ENCODE measurements at places on chromosomes 1 and 21. TPM values are rescaled to one million over a fixed set of nuclear protein-coding genes. Genes with fewer than 3 reads are reported as not detected.

GRCh38 chr1:63724375-63724899 lies 49.4 kb upstream of the ROR1 start:
- no peak for DNase-seq

The RBP7 gene
- total RNA-seq: not detected

The APCS gene
- not detected for total RNA-seq

- no peak for DNase-seq
Measured at GRCh38 chr1:98914547-98914946, 90.1 kb downstream of the PLPPR5 start.

The GNAI3 gene
- total RNA-seq: 10.5 TPM

DNA sequence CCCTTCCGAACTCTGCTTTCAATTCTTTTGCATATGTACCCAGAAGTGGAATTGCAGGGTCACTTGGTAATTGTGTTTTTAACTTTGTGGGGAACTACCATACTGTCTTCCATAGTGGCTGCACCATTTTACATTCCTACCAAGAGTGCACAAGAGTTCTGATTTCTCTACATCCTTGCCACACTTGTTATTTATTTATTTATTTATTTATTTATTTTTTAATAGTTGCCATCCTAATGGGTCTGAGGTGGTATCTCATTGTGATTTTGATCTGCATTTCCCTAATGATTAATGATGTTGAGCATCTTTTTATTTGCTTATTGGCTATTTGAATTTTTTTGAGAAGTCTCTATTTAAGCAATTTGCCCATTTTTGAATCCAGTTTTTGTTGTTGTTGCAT lies 422.4 kb downstream of the PTPRU start:
- no peak for DNase-seq

DNA sequence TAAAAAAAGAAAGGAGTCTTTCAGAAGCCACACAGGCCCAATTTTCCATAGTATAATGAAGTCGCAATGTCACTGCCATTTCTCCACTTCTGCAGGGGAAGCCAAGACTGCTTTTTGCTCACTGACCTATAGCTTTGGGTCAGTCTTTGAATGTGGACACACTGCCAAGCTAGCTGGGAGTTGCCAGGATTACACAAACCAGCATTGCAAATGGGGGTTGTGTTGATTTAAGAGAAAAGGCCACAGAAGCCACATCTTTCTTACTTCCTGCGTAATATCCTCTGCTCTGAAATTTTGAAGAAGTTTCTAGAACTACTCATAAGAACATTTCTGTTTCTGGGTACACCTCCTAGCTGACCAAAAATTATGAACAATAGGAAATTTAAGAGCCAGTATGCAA lies 45.8 kb upstream of the SAMSN1 start:
- DNase-seq: no peak

The PTPN7 gene
- total RNA-seq: not detected

- DNase-seq: no peak
Measured at GRCh38 chr1:22383526-22384294, 67.9 kb upstream of the ZBTB40 start.

GRCh38 chr1:57222801-57223200 lies 201.1 kb downstream of the DAB1 start:
- DNase-seq: no peak

The CHODL gene
- not detected for total RNA-seq

GRCh38 chr1:46452931-46453325 lies 36.7 kb upstream of the DMBX1 start:
- no peak for DNase-seq

The RALGPS2 gene
- 38.4 TPM for total RNA-seq

Data from HFFc6 (cell line).